ENCODE measurements at places on chromosomes 5 and 9.

- H3K36me3 ChIP-seq, result no peaks in the 10 kb centered on the region
- H3K27me3 ChIP-seq, result peaks cover 6% of the 10 kb centered on the region
- no peak for DNase-seq
- peak overlapping the region; percentile 81 for H3K27ac ChIP-seq
- H3K4me1 ChIP-seq, result peaks cover 73% of the 10 kb centered on the region
- H3K4me3 ChIP-seq, result peak overlapping the region; percentile 66
Observed at GRCh38 chr9:93186215-93186945, 2.4 kb downstream of the WNK2 start.

DNA sequence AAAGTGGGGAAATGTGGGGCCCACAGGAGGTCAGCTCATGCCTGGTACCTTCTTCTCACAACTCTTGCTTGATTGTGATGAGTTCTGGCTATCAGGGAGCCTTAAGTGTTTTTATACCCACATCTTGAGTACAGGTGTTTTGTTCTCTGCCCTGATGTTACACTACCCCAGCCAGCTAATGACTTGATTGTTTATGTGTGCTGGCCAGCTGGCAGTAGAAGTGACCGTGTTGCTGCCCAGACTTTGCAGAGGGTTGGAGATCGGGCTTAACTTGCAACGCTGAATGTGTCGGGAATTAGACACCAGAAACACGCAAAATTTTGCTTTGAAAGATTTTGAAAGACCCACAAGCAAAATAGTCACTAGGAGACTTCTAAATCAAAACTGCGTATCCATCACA lies 16.9 kb upstream of the ZDHHC11B start:
- no peak for DNase-seq
- no peaks in the 10 kb centered on the region for H3K27me3 ChIP-seq
- H3K36me3 ChIP-seq, result no peaks in the 10 kb centered on the region
- H3K4me1 ChIP-seq, result peaks cover 4% of the 10 kb centered on the region

DNA sequence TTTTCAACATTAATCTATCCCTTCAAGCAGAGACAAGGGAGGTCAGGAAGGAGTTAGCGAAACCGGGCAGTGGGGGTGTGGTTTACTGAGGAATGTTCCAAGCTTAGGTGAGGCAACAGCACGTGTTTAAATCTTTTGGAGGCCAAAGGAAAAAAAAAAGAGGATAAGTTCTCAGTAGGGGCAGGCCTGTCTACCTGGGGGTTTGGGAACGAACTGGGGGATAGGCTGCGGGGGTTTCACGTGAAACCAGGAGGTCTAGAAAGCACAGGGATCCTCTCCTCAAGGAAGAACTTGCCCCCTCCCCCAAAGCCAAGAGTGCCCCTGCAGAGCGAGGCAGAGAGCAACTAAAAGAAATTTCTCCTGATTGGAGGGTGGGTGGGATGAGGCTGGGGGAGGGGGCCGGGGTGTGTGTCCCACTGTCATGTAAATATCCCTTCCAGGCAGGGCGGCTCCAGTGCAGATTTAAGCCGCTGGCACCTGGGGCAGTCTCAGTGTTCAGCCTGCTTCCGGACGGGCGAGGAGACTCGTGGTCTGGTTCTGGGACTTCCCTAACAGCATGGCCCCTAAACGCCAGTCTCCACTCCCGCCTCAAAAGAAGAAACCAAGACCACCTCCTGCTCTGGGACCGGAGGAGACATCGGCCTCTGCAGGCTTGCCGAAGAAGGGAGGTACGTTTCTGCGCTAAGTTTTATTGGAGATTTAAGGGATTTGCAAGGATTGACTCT lies 5.5 kb upstream of the SET start:
- no peaks in the 10 kb centered on the region for H3K36me3 ChIP-seq
- H3K4me1 ChIP-seq, result peaks cover 26% of the 10 kb centered on the region
- no peak for DNase-seq
- no peaks in the 10 kb centered on the region for H3K27me3 ChIP-seq

DNA sequence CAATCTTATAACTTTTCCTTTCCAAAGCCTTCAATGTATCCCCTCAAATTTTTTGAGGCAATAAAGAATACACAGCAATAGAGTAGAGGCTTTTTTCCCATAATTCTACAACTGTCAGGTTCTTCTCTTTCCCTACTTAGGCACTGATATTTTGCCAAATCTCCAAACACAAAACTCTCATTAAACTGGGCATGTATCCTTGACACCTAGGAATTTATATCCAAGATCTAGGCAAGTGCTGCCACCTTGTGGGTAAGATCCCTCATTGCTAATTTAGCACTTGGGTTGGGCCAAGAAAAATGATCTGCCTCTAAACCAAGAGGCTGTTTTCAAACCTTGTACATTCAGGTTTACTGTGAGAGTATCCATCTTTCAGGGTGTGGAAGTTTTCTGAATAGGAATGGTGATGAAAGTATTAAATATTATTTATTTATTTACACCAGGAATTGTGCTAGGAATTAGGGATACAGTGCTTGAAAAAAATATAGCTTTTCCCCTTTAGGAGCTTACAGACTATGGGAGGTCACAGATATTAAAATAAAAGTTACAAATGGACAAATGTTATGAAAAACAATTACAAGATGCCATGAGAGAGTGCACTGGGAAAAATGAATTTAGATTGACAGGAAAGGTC lies 17.6 kb downstream of the TSTD2 start:
- H3K4me1 ChIP-seq, result no peaks in the 10 kb centered on the region
- H3K4me3 ChIP-seq, result no peak overlapping the region
- peak; percentile 81 for DNase-seq
- no peaks in the 10 kb centered on the region for H3K27me3 ChIP-seq
- H3K27ac ChIP-seq, result no peak overlapping the region

DNA sequence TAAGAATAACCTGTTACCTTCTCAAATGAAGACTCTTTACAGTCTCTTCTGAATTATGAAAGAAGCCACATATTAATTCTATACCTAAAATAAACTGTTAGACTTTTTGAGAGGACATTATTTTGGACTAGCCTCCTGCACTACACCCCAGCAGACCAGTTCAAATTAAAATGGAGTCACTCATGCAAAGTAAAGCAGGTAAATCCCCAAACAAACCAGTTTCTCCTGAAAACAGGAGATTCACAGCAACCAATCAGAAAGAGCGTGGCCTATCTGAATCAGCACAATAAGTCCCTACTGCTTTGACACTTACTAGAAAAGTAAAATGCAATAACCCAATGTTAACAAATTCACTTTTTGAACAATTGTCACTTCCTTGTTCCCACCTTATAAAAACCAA lies 58.8 kb downstream of the PTBP3 start:
- H3K27ac ChIP-seq, result no peak overlapping the region
- no peaks in the 10 kb centered on the region for H3K27me3 ChIP-seq
- no peaks in the 10 kb centered on the region for H3K36me3 ChIP-seq
- no peaks in the 10 kb centered on the region for H3K4me1 ChIP-seq
- H3K4me3 ChIP-seq, result no peak overlapping the region

- no peaks in the 10 kb centered on the region for H3K36me3 ChIP-seq
- H3K4me3 ChIP-seq, result no peak overlapping the region
- peaks cover 9% of the 10 kb centered on the region for H3K4me1 ChIP-seq
Observed at GRCh38 chr5:7347377-7347776, 48.6 kb upstream of the ADCY2 start.

GRCh38 chr5:156934450-156935211 lies 28.4 kb downstream of the TIMD4 start:
- H3K36me3 ChIP-seq, result no peaks in the 10 kb centered on the region
- no peaks in the 10 kb centered on the region for H3K27me3 ChIP-seq
- H3K4me1 ChIP-seq, result no peaks in the 10 kb centered on the region
- DNase-seq, result no peak
- H3K4me3 ChIP-seq, result no peak overlapping the region
- no peak overlapping the region for H3K27ac ChIP-seq

GRCh38 chr9:38523121-38523520 lies 97.3 kb downstream of the ANKRD18A start:
- no peak for DNase-seq
- H3K27me3 ChIP-seq, result no peaks in the 10 kb centered on the region
- no peak overlapping the region for H3K27ac ChIP-seq
- H3K4me3 ChIP-seq, result no peak overlapping the region

GRCh38 chr5:141366016-141366896 lies 2.3 kb downstream of the PCDHGA5 start:
- no peaks in the 10 kb centered on the region for H3K4me1 ChIP-seq
- no peaks in the 10 kb centered on the region for H3K36me3 ChIP-seq
- no peak overlapping the region for H3K27ac ChIP-seq
- no peak overlapping the region for H3K4me3 ChIP-seq

DNA sequence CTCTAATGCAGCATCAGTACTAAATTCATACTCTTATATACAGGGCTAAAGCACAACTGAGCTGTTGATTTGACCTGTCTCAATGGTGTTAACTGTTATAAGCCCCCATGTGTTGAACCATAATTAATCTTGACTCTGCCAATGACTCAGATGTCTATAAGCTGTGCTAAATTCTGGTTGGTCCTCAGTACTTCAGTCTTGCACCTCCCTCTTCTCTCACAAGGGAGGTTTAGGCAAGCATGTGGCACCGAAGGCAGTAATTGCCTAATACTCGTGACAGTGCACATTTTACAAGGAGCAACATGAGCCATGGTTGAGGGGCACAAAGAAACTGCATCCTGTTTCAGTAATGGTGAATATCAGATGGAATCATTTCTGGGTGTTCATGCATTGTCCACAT lies 255.9 kb downstream of the TRPM3 start:
- H3K4me3 ChIP-seq, result no peak overlapping the region
- H3K27me3 ChIP-seq, result no peaks in the 10 kb centered on the region
- DNase-seq, result no peak
- H3K36me3 ChIP-seq, result no peaks in the 10 kb centered on the region

DNA sequence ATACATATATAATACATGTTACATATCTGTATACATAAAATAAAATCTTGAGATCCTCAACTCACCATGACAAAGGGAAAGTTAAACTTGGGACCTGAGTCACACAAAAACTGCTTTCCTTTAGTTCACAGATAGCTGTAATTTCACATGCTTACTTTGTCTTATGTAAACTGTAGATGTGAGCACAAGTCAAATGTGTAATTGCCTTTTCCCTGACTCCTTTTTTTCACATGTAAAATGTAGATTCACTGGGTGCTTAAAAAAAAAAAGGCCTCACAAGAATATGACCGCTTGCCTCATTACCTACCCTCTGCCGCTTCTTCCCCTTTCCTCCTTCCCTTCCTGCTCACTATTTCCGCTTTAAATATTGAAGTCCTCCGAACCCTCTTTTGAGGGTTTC lies 21.9 kb upstream of the FAM169A start:
- DNase-seq, result no peak
- no peaks in the 10 kb centered on the region for H3K36me3 ChIP-seq
- H3K4me3 ChIP-seq, result no peak overlapping the region
- H3K27me3 ChIP-seq, result no peaks in the 10 kb centered on the region
- no peaks in the 10 kb centered on the region for H3K4me1 ChIP-seq

- H3K4me3 ChIP-seq, result no peak overlapping the region
- no peaks in the 10 kb centered on the region for H3K36me3 ChIP-seq
- peaks cover 27% of the 10 kb centered on the region for H3K4me1 ChIP-seq
Observed at GRCh38 chr5:36932699-36933098, 56.1 kb downstream of the NIPBL start.

DNA sequence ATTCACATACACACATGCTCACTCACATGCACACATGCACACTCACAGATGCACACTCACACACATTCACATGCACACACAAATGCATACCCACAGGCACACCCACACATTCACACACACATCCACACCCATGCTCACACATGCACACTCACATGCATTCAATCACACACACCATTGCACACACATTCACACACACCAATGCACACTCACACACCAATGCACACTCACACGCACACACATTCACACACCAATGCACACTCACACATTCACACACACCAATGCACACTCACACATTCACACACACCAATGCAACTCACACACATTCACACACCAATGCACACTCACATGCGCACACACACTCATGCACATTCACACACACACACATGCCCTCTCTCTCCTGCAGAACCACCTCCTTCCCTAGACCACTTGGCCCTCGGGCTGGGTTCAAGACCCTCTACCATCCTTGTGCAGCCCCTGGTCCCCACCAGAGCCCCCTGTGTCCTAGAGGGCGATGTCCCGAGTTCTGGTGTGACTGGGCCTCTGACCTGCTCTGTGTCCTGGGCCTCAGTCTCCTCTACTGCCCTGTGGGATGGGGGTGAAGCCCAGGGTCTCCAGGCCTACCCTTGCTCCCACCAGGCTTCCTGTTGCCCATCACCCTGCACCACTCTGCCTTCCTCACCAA lies 139.0 kb downstream of the OLFM1 start:
- peak; percentile 52 for DNase-seq
- H3K36me3 ChIP-seq, result no peaks in the 10 kb centered on the region
- H3K4me1 ChIP-seq, result no peaks in the 10 kb centered on the region
- H3K27me3 ChIP-seq, result no peaks in the 10 kb centered on the region

- H3K4me1 ChIP-seq, result no peaks in the 10 kb centered on the region
- no peak overlapping the region for H3K27ac ChIP-seq
- H3K4me3 ChIP-seq, result no peak overlapping the region
- H3K27me3 ChIP-seq, result no peaks in the 10 kb centered on the region
Observed at GRCh38 chr9:12318732-12319685, 374.2 kb upstream of the TYRP1 start.

GRCh38 chr5:137498736-137499505 lies at the start of gene SPOCK1:
Gene SPOCK1, minus strand, starts transcription at chr5:137499326.
- peaks cover 21% of the 10 kb centered on the region for H3K4me1 ChIP-seq
- peak; percentile 83 for DNase-seq
- no peaks in the 10 kb centered on the region for H3K27me3 ChIP-seq
- H3K4me3 ChIP-seq, result peak within 1 kb of the TSS; percentile 57

DNA sequence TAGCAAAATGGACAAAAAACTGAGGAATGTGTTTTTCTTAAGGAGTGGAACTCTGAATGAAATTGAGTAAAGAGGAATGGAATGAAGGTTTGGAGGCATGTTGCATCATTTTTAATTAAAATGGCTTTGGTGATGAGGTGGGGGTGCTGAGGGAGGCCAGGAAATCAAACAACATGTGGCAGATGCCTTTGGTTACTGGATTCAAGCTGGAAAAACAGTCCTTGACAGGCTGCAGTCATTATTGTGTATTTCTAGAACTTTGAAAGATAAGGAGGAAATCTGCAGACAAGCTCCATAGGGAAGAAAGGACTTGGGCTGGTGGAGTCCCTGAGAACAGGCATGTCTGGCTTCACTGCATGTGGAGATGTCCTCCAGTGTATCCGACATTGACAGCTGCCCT lies 203.5 kb upstream of the HAPLN1 start:
- DNase-seq, result no peak
- H3K4me3 ChIP-seq, result no peak overlapping the region
- H3K4me1 ChIP-seq, result no peaks in the 10 kb centered on the region
- H3K36me3 ChIP-seq, result no peaks in the 10 kb centered on the region
- H3K27me3 ChIP-seq, result no peaks in the 10 kb centered on the region
- no peak overlapping the region for H3K27ac ChIP-seq

DNA sequence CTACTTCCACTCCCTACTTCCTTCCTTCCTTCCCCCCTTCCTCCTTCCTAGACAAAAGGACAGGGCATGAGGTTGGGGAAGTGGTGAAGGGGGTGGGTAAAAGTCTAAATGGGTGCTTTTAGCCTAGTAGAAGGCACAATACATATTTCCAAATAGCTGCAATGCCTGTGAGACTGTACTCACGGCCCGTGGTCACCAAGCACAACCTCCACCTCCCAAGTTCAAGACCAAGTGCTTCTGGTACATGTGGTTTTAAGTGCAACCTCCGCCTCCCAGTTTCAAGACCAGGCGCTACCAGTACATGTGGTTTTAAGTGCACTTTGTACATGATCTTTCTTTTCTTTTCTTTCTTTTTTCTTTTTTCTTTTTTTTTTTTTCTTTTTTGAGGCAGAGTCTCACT lies 14.5 kb upstream of the NTNG2 start:
- no peak overlapping the region for H3K27ac ChIP-seq
- no peaks in the 10 kb centered on the region for H3K4me1 ChIP-seq
- H3K27me3 ChIP-seq, result peaks cover 56% of the 10 kb centered on the region
- no peak for DNase-seq

Data from sigmoid colon (tissue), 7 donors.